ENCODE measurements at places on chromosomes 5 and 9. TPM values are rescaled to one million over a fixed set of nuclear protein-coding genes. Genes with fewer than 3 reads are reported as not detected.
A peak's percentile ranks its signal among the peaks of the same experiment; 100 is the strongest.

CHMP5 gene
- total RNA-seq, result 54.7 TPM

KLHL3 gene
- 9.5 TPM for total RNA-seq

ZDHHC21 gene
- 11.2 TPM for total RNA-seq

WNT8A gene
- total RNA-seq, result not detected

GPR150 gene
- total RNA-seq, result 0.35 TPM

ORM2 gene
- total RNA-seq, result not detected

C9 gene
- not detected for total RNA-seq

RANBP17 gene
- not detected for total RNA-seq

FBXL17 gene
- total RNA-seq, result 9.1 TPM

DMRT2 gene
- total RNA-seq, result not detected

GRAMD2B gene
- total RNA-seq, result 11.8 TPM

BARHL1 gene
- not detected for total RNA-seq

GABRA1 gene
- not detected for total RNA-seq

PLAC8L1 gene
- 0.45 TPM for total RNA-seq

FLT4 gene
- total RNA-seq, result 0.34 TPM

DNA sequence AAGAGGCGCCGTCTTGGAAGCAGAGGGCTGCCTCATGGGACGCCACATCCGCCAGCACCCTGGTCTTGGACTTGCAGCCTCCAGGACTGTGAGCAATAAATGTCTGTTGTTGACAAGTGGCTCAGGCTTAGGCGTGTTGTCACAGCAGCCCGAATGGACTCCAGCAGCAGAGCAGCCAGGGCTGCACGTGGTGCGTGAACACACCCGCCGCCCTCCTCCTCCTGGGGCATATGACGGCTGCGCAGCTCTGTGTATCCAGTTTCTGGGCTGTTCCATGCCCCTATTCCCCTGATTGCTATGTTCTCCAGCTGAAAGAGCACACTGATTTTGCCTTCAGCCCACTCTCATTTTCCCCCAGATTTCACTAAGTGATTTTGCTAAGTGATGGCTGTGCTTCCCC lies 36.0 kb upstream of the CLPTM1L start:
- no peak for ATAC-seq

- ATAC-seq, result no peak
Observed at GRCh38 chr9:126955811-126956210, 41.2 kb downstream of the RALGPS1 start.

DNA sequence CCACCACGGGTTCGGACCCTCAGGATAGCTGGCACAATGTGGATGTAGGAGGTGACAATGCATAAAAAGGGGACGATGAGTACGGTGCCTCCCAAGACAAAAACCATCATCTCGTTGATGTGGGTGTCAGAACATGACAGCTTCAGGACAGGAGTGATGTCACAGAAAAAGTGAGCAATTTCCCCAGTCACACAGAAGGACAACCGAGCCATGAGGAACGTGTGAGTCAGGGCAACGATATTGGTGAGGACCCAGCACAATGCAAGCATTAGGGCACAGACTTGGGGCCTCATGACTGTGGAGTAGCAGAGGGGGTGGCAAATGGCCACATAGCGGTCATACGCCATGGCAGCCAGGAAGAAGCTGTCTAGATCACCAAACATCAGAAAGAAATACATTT lies 491 bp downstream of the OR1N1 start:
- peak; percentile 83 for ATAC-seq

DNA sequence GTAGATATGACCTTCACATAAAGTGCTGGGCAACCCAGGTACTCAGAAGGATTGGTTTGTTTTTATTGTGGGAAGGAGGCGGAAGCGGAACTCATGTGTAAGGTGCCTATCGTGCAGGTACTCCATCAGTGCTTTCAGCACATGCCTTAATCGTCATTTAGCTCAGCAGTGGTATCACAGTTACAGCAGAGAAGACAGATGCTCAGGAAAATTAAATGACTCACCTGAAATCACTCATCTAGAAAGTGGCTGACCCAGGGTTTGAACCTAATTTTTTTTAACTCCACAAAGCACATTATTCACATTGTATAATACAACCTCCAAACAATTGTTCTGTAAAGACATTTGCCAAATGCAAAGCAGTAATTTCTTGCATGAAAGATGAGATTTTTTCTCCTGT lies 2.2 kb downstream of the C5orf46 start:
- peak; percentile 23 for ATAC-seq

DNA sequence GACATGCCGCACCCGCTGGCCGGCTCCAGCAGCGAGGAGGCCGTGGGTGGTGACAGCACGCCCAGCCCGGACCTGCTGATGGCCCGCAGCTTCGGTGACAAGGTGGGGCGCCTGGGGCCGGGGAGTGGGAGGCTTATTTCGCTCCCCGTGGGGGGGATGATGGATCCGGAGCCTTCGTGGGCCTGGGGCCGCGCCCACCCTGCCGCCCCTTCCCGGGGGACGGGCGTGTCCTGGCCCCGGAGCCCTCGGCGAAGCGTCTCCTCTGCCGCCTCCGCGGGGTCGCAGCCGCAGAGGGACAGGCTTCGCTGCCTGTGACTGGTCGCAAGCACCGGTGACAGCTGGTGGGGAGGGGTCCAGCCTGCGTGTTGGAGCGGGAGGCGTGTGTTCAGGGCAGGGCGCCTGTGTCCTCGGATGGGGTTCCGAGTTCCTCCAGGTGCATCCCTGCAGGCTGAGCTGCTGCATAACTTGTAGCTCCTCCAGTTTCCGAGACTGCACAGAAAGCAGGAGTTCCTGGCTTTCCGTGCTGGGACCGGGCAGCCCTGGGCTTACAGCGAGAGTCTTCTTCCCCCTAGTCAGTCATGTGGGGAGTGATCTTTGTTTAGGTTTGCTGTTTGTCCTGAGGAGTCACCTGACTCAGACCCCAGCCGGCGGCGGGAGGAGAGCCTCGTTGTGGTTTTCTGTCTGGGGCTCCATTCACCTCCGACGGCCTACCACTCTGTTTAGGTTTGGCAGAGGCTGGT lies 666 bp downstream of the SNX30 start:
- peak; percentile 15 for ATAC-seq

DNA sequence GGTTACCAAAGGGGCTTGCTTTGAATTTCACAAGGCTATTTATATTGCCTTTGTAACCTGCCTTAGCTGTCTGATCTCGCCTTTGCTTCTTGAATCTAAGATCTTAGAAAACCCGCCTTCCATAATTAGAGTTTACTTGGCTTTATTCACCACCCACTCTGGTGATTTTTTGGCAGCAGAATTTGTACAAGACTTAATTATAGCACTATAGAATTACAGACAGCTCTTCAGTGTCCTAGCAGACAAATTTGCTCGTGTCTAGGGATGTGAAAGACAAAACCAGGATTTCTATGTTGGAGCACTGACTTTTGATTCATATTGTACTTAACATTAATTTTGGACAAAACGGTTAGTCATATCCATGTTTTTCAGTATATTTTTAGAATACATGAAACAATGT lies 306.6 kb downstream of the ADGRV1 start:
- no peak for ATAC-seq

DNA sequence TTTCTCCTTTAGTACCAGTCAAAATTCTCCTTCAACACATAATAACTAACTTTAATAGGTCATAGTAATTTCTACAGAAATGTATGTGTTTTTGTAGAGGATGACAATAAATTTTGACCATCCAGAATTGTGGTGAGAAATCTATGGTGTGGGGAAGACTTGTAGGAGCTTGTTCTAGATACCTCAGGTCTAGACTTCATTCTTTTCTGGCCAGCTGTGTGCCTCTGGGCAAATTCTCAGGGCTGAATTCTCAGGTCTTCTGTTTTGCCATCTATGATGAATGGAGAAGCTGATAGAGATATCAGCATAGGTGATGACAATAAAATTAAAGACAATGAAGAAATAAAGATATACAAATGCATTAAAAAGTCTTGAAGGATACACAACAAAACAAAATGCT lies 298.6 kb upstream of the MEF2C start:
- ATAC-seq, result no peak

DNA sequence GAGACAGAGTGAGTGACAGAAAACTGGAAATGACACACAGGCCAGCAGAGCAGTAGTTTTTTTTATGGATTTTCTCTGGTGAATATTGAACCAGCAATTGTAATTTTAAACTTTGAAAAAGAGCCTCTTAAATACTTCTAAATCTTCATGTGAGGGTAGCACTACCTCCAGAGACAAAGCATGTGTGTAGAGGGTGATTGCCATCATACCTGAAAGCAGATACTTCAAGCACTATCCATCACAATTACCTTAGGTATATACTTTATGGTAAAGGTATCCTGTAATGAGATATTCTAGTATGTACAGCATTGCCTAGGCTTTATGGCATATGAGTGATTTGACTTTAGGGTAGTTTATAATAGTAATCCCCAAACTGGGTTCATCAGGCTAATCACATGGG lies 3.4 kb upstream of the EBF1 start:
- no peak for ATAC-seq

DNA sequence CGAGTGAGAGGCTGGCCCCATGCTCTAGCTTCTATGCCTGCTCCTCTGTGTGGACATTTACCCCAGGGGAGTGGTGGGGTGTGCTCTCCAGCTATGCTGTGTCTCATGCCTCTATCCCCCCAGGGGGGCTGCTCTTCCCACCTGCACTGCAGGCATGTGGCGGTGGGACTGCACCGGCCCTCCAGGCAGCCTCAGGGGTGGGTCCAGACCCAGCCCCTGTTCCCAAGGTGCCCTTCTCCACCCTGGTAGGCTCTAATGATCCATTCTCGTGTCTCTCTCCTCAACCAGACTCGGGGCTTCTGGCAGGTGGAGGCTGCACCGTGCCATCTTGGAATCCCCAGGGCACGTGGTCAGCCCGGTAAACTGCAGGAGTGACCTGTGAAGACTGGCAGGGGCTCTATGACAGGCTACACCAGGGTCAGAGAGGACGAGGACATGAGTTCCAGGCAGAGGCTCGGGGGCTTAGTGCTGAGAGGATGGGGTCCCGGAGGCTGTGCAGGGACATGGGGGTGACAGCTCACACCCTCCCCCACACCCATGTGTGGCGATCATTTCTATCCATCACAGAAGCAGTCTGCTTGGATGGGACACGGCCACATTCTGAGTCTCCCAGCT lies 22.7 kb upstream of the COL5A1 start:
- ATAC-seq, result no peak

DNA sequence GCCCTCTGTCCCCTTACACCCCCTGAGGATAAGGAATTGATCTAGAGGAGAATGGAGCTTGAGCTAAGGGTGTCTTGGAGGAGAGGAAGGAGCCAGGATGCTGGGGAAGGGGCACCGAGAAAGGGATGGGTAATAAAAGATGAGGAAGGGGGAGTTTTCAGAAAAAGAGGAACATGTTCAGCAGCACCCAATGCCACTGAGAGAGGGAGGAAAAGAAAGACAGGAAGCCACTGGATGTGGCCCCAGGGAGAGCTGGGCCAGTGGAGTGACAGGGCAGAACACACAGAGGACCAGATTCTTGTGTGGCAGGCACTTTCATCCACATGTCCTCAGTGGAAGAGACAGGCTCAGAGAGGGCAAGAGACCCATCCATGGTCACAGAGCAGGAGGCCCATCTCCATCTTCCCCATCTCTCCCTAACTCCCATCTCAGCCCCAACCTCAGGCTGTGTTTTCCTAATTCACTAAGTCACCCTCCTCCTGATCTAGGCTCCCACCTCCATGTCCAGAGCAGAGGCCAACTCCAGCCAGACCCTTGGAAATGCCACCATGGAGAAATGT lies 7.2 kb downstream of the PFN3 start:
- no peak for ATAC-seq

DNA sequence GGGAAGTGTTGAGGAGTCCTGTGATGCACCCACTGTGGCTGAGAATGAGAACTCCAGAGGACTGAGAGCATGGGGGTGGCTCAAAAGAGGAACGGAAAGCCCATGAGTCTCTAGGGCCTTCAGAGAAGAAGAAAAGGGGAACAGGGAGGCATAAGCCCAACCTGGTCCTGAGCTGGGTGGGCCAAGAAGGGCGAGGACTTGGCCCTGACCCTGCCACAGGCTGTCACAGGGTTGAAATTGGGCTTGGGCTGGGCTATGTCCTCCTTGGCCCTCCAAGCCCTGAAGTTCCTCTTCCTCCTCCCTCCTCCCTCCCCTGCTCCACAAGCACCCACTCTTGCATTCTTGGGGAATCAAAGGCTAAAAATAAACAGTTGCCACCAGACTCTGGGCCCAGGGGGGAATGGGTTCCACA lies 49.3 kb upstream of the PPARGC1B start:
- no peak for ATAC-seq

GRCh38 chr9:132409828-132410528 lies at the start of gene CFAP77:
Gene CFAP77, plus strand, starts transcription at chr9:132410211. Its CDS starts 61 bp downstream, at chr9:132410272.
- no peak for ATAC-seq

DNA sequence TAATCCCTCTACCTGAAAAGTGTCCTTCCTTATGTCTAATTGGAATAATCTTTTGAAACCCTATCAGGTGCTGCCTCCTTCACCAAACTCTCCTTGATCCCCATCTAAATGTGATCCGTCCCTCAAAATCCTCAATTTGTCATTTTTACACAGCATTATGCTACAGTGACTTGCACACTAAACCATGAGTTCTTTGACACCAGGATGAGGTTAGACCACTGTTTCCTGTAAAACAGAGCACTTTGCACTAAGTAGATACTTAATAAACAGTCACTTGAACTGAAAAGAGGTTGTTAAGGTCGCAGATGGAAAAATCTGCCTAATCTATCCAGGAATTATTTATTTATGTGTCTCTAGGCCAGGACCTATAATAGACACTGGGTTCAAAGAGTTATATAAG lies 44.2 kb upstream of the TLX3 start:
- peak; percentile 58 for ATAC-seq

DNA sequence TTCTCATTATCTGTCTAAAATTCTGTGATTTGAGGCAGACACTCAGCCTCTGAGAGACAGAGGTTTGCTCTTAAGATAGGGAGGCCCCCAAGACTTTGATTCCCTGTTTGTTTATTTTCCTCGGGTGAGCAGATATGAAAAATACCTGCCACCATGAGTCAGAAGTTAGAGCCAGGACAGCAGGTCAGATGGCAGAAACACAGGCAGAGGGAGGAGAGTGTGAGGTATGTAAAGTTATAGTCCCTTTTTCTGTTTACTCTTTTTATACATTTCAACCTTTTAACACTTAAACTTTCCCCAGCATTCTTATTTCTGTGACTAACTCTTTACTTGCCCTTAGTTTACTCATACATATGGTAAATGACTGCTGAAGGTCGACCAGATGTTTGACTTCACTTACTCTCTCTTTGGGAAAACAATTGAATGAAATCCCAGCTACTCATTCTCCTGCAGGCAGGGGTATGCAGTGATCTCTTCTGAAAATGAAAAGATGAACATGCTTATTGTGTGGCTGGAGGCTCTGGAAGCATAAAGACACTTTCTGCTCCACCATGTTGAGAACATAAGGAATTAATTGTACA lies 383.8 kb downstream of the NTRK2 start:
- no peak for ATAC-seq

GRCh38 chr5:98282521-98282920 lies 490.9 kb upstream of the RGMB start:
- ATAC-seq, result no peak

- peak; percentile 68 for ATAC-seq
Observed at GRCh38 chr5:112995764-112996618, 19.4 kb downstream of the DCP2 start.

- peak; percentile 94 for ATAC-seq
Observed at GRCh38 chr9:83220730-83221129, 157.8 kb upstream of the RASEF start.

GRCh38 chr5:142325725-142326479 lies 1.1 kb upstream of the SPRY4 start:
- ATAC-seq, result no peak
